ENCODE measurements at places on chromosomes 16 and 17. TPM values are rescaled to one million over a fixed set of nuclear protein-coding genes. Genes with fewer than 3 reads are reported as not detected.

- DNase-seq: no peak
Measured at GRCh38 chr16:69717066-69717465, 9.3 kb downstream of the NQO1 start.

DNA sequence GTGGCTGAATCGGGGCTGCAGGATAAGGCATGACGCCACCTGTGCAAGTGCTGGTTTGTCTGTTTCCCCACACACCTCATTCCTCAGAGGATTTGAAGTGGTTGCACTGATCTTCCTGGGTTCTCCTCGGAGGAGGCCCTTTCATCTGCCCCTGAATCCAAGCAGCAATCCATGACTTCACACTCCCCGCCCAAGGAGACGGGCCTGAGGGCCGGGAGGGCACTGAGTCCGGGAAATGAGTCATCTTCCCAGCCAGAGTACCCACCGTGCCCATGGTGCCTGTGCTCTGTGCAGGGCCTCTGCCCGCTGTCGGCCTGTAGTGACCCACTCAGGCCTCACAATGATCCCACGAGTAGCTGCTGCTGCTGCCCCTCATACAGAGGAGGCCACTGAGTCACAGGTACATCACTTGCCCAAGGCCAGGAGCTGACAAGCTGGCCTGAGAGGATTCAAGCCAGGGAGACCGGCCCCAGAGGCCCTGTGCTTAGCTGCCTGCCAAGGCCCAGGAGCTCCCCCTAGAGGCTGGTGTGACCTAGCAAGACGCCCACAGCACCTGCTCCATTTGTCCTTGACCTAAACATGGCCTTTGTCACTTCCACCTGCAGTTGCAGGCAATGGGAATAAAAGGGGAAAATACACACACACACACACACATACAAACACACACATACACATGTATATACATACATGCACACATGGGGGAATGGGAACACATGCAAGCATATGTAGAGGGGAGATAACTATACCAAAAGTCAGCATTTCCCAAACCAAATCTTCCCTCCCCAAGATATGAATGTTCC is 240.0 kb downstream of the C16orf95 start:
- DNase-seq: peak; percentile 50

DNA sequence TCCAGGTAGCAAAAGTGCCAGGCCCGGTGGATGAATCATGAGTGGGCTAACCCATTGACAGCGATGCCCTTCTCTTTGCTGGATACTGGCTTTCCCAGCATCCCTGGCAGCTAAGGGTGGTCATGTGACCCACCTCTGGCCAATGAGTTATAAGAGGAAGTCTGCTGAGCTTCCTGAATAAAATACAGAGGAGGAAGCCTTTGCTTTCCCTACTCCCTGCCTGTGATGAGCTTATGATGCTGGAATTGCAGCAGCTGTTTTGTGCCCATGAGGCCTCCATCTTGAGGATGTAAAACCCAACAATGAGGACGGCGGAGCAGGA is 15.0 kb upstream of the ATP2A3 start:
- DNase-seq: no peak

GRCh38 chr16:88904676-88905365 is 38.4 kb upstream of the PABPN1L start:
- no peak for DNase-seq

DNA sequence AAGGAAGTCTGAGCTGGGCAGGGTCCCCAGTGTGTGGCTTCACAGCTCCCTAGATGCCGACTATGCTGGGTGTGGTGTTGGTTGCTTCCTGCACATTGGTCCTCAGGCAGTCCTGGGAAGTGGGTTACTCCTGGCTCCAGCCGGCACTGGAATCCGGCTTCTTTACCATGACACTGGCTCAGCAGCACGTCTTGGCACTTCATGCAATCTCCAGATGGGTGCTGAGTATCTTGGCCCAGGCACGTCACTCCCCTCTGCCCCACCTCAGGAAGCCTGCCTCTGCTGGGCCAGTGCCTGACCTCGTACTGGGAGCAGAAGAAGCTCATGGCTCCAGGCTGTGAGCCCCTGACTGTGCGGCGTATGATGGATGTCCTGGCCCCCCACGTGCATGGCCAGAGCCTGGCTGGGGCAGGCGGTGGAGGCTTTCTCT is 24.5 kb downstream of the FCSK start:
- no peak for DNase-seq

DNA sequence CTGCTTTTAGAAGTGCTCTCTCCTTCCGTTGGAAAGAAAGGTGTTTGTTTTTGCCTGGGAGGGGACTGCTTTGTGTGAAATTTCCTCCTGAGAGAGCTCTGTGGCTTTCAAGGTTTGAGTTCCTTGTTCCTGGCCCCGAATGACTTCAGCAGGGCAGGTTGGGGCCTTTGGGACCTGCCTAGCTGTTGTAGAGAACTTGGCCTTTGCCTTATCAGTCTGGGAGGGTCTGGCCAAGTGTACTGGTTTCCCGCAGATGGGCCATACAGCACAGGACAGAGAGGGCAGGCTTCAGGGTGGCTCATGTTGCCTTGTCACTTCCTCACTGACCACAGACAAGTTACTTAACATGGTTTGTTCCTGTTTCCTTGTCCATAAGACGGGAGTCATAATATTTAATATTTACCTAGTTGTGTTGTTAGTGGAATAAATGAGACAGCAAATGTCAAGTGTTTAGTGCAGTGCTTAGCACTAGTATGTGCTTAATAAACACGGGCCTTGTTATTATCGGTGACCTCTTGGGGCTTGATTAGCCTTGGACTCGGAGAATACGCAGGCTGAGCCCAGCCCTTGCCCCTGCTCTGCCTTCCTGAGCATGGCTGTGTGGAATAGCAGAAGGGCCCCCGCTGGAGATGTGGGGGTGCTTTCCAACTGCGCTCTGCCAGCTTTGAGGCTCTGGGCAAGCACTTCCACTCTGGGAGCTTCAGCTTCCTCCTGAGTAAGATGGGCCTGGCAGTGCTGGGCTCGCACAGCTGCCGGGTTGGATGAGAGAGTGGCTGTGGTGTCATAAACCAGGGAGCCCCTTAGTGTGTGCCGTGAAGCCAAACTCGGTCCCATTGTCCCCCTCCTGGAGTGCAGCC is 6.6 kb downstream of the PRSS8 start:
- peak; percentile 98 for DNase-seq

Gene PRSS33
- 0.05 TPM for polyA plus RNA-seq

Gene LITAFD
- not detected for polyA plus RNA-seq

Gene MPV17L
- polyA plus RNA-seq: not detected

Gene GGT6
- polyA plus RNA-seq: not detected
